Right renal cortex interstitium (tissue), 3 donors: ENCODE measurements at places on chromosomes 12 and 14. TPM values are rescaled to one million over a fixed set of nuclear protein-coding genes. Genes with fewer than 3 reads are reported as not detected.

- DNase-seq: no peak
These were observed 282.3 kb downstream of the CACNA1C start for GRCh38 chr12:2335109-2335508.

GRCh38 chr12:63389211-63389610 is 238.2 kb upstream of the AVPR1A start:
- no peak for DNase-seq

GDF3 gene
- polyA plus RNA-seq: 0.52 TPM

GRCh38 chr12:15855646-15856045 is 26.5 kb upstream of the STRAP start:
- no peak for DNase-seq

- no peak for DNase-seq
These were observed 12.3 kb upstream of the RPS6KL1 start for GRCh38 chr14:74935360-74935680.

SERPINA10 gene
- 0.24 TPM for polyA plus RNA-seq

DNA sequence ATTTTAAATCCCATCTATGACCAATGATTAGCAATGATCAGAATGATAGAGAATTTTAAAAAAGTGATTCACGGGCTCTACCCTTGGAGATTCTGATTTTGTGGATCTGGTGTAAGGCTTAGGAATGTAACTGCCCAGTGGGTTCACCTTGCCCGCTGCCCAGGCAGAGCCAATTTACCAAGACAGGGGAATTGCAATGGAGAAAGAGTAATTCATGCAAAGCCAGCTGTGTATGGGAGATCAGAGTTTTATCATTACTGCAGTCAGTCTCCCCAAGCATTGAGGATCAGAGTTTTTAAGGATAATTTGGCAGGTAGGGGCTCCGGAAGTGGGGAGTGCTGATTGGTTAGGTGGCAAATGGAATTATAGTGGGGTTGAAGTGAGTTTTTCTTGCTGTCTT is 480.6 kb downstream of the ATP23 start:
- no peak for DNase-seq

- DNase-seq: no peak
These were observed 577.5 kb downstream of the BCL11B start for GRCh38 chr14:98694541-98694940.

GRCh38 chr12:113664224-113664681 is 192.6 kb upstream of the LHX5 start:
- DNase-seq: no peak

CD27 gene
- polyA plus RNA-seq: 0.85 TPM

GALNT8 gene
- 3.3 TPM for polyA plus RNA-seq

DNA sequence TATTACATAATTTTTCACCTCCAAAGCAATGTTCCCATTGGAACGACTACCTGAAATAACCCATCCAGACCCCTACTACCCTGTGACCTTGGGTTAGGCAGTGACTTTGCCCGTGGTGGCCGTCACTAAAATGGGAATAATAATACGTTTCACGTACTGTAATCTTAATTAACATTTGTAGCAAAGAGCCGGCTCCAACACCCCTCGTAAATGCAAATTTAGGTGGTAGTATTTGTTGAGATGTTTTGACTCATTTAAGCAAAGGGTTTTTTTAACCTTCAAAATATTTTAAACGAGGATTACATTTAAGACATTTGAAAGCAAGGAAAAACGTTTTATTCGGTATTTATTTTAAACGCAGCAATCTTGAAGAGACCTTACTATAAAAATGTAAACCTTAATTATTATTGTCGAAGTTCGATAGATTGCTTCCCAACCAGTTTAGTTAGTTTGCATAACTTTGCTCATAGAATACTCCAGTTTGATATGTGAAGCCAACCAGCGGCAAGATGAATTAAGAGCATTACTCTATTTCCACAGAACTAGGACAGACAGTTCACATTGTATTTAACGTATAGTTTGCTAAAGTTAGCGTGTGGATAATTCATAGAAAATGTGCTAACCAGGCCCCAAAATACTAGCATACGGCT is 1.4 kb upstream of the ARID2 start:
- DNase-seq: no peak

DNA sequence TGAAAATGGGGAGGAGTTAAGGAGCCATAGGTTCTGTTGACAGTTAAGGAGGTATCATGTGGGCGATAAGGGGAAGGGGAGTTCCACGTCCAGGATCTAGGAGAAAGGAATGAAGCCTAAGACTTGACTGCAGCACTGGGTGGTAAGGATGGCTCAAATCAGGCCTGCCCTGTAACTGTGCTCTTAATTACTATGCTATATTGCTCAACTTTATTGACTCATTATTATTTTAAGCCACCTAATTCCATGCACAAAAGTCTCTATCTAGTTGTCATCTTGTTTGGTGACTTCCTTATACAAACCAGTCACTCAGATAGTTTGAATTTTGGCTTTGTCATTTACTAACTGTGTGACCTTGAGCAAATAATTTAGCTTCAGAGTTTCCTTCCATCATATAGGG is 242.1 kb upstream of the ARHGAP5 start:
- no peak for DNase-seq

FAIM2 gene
- 2.1 TPM for polyA plus RNA-seq

DNA sequence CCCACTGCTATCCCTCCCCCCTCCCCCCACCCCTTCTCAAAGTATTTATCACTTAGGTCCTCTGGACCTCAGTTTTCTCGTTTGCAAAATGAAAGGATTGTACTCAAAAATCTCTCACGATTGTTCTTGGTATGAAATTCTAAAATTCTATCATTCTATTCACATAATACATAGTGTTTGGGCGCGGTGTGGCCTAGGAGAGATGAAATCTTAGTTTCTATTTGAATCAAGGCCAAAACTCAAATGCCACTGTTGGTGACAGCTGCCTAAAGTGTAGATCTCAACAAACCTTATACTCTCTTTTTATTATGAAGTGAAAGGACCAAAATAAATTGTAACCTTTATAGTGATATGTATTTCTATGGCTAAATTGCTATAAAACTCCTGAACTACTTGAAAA is 23.7 kb upstream of the YAF2 start:
- DNase-seq: no peak

MGAT4C gene
- polyA plus RNA-seq: 1.6 TPM

RAD52 gene
- 22.3 TPM for polyA plus RNA-seq

DNA sequence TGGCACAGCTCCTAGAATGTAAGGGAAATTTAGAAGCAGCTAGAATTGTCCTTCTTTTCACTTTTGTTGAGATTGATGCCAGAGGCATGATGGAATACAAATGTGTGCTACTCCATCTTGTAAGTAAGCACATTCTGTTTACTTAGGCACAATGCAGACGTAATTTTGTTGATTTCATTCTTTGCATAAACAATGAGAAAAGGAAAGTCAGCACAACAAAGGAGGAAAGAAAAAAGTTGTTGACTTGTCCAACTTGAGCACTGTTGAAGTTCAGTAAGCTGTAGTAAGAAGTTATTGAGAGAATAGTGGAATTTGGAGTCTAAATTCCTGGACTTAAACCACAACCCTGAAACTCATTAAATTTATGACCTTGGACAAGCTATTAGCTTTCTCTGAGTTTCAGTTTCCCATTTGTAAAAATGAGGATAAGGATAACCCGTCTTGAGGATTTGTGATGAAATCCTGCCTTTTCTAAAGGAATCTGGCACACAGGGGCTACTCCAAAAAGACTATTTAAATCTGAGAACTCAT is 19.4 kb upstream of the CNTN1 start:
- peak; percentile 48 for DNase-seq

DNA sequence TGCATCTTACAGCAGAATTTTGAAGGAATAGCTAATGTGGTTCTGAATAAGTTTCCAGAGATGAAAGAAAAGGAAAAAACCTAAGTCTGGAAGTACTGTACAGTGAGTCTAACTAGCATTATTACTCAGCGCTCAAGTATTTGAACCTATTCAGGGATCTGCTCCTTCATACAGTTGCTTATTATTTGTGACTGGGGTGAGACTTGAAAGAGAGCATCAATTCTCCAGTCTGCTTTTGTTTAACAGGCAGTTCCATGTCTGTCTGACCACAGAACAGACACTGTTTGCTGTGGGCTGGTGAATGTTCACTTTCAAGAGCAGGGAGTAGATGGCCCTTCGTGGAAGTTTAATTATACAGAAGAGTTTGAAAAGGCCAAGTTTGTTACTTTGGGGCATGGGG is 9.3 kb downstream of the ETV6 start:
- DNase-seq: no peak

DNA sequence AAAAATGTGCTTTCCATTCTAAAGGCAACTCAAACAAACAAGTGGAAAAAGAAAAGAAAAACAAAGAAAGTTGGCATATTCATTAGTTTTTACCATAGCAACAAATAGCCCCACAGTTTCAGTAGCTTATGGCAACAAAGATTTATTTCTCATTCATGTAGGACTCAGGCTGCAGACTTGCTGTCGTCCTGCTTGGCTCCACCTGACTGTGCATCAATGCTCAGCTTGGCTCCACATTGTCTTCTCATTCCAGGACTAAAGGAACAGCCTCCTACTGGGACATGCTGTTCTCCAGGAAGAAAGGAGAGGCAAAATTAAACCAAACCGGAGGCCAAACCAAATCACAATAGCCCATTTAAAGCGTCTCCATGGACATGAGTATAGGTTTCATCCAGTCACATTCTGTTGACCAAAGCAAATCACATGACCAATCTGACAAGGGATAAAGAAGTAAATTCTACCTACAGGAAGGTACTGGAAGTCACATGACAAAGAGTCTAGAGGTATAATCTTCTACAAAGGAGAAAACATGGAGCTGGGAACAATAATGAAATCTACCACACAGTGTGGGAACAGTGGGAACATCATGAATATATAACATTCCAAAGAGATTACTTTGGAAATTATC is 222.5 kb downstream of the PIK3C2G start:
- no peak for DNase-seq

DNA sequence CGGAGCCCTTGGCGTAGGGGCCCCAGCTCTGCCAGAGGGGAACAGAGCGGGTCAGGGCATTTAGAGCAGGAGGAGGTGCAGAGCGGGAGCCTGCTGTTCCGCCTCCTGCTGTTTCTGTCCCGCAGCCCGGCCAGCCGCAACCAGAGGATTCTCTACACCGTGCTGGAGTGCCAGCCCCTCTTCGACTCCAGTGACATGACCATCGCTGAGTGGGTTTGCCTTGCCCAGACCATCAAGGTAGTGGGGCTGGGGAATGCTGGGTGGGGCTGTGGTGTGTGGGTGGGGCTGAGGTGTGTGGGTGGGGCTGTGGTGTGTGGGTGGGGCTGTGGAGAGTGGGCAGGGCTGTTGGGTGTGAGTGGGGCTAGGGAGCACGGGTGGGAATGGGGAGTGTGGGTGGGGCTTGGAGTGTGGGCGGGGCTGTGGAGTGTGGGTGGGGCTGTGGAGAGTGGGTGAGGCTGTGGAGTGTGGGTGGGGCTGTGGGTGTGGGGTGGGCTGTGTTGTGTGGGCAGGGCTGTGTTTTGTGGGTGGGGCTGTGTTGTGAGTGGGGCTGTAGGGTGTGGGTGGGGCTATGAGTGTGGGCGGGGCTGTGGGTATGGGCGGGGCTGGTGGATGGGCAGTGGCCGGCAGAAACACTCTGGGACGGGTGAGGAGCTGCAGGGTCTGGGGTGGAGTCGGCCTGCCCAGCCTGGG is 8.0 kb downstream of the ASPG start:
- no peak for DNase-seq

- DNase-seq: no peak
These were observed 421.2 kb downstream of the SOX5 start for GRCh38 chr12:23528316-23528715.

COX8C gene
- 0.31 TPM for polyA plus RNA-seq

DNA sequence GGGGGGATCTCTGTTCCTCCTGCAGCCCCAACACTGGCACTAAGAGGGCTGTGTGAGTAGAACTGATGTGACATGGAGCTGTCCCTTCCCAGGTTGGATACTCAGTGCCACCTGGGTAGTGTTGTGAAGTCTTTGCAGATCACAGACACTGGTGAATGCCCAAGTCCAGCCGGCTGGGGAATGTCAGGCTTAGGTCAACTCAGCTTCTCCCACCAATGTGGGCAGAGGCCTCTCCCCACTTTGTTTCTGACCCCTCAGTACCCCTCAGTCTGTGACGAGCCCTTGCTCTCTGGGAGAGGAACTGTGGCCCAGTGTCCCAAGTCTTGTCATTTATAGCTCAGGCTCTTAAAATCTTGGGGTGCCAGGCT is 11.3 kb downstream of the SLC25A29 start:
- DNase-seq: no peak

GRCh38 chr12:115886666-115887065 is 390.8 kb downstream of the MED13L start:
- no peak for DNase-seq

STON2 gene
- polyA plus RNA-seq: 49.7 TPM

DNA sequence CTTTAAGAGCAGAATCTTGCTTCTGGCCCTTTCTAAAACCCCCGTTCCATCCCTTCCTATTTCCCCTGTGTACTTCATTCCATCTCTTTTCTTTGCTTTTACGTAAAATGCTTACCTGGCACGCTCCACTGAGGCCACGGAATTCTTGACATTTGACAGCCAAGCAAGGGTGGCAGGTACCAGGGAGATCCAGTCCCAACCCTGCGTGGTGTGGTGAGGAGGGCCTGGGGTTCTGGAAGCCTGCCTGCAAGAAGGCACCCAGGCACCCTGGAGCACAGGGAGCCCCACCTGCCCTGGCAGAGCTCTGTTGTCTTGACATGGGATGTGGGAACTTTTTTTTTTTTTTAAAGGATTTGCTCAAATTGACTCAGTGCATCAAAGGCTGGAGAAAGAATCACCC is 48.6 kb downstream of the ITPK1 start:
- DNase-seq: no peak

GRCh38 chr12:25769082-25769945 is 189.2 kb upstream of the RASSF8 start:
- no peak for DNase-seq

SYNDIG1L gene
- 0.18 TPM for polyA plus RNA-seq

DNA sequence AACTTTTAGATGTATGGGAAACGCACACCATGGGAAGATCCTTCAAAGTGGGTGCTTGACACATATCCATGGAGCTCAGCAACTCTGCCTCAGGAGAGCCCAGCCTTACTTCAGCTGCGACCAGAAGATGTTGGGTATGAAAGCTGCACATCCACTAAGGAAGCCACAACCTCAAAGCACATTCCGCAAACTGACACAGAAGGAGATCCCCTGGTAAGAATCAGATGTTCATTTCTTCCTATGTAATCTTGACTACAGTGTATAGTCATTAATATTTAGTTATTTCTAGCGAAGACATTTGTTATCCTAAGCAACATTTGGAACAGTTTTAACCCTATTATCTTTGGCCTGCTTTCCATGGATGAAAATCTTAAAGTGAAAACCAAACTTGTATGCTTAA is 374.2 kb downstream of the NAV3 start:
- no peak for DNase-seq

GRCh38 chr12:76591476-76591875 is 31.9 kb upstream of the OSBPL8 start:
- no peak for DNase-seq

DNA sequence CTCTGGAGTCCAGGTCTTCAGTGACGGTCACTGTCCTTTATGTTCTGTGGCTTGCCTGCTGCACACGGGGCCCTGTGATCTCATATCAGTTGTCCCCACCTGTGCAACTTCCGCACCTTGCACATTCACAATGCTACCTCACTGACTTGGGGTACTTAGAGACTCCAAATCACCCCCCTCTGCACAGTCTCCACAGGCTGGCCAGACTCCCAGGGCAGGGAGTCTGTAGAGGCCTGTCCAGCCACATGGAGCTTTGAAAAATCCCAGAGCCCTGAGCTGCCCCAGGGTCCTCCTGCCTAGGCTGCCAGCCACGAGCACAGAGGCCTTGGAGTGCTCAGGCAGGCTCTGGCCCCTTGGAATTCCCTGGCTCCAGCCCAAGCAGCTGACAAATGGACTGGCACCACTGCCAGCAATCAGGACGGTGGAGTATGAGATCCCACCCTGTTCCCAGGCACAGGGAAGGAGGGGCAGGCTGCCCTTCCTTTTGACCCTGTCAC is 26.4 kb downstream of the CMKLR1 start:
- no peak for DNase-seq
